ENCODE measurements at places on chromosomes 1 and 21.

- DNase-seq: no peak
These were observed 4.2 kb downstream of the PROK1 start for GRCh38 chr1:110455151-110455550.

DNA sequence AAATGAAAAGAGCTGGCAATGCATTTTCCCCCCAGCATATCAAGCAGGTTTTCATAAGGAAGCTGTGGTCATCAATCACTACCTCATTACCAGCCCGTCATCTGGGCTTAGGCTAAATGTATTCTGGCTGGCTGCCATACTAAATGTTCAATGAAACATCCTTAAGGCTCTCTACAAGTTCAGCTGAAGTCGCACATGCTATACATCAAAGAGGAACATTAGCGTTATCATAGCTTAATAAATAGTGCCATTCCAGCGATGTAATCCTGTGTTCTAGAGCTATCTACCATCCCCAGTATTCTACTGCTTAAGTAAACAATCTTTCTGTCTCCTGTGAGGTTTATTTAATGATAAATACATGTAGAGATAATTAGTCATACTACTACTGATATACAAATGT, 288.8 kb downstream of the DPYD start:
- DNase-seq: no peak

DNA sequence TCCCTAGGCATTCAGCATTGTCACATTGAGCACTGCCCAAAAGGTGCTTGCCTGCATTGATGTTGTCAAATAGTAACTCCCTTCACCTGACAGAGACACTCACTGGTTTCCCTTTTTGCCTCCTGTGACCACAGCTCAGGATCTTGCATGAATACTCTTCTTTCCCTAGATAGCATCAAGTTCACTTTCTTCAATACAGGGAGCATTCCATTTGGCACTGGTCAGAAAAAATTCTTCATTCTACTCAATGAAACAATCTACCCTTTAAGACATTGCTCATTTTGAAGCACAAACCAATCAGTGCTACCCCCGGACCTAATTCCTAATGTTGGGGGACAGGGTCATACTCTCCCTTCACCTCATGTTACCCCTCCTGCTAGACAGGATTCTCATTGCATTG, 319.0 kb upstream of the SNX7 start:
- no peak for DNase-seq

GRCh38 chr1:224737353-224737727, 121.2 kb downstream of the CNIH3 start:
- no peak for DNase-seq

DNA sequence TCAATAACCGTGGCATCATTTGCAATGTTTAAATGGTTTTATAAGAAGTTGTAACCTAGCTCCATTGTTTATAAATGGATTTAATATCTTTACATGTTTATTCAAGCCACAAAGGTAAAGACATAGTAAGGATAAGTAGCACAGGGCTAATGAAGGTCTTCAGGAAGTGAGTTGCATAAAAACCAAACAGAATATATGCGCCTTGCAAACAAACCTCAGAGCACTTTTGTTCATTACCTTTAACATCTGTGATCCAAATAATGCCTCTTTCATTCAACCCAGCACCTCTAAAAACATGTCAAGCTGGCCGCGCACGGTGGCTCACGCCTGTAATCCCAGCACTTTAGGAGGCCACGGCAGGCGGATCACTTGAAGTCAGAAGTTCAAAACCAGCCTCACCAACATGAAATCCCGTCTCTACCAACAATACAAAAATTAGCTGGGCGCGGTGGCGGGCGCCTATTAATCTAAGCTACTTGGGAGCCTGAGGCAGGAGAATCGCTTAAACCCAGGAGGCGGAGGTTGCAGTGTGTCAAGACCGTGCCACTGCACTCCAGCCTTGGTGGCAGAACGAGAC, 25.3 kb downstream of the BRINP3 start:
- DNase-seq: no peak

GRCh38 chr1:210687582-210688279, 359.0 kb downstream of the HHAT start:
- DNase-seq: no peak

DNA sequence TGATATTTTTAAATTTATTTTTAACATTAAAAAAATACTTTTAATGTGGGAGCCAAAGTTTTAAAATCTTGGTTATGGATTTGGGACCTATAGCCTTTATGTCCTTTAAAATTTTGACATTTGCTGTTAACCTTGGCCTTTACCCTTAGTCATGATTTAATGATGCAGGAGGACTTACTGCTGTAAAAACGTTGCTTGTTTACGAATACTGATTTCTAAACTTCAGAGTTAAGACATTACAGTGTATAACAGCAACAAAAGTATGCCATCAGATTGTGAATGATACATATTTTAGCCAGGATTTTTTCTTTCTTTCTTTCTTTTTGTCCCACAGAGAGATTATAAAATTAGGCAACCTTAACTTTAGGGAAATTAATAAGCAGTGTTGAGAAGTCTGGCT, 8.9 kb downstream of the RBM15 start:
- DNase-seq: no peak

- DNase-seq: no peak
These were observed 156.5 kb upstream of the KLHDC7A start for GRCh38 chr1:18324246-18324645.

GRCh38 chr1:55015123-55015522, 16.4 kb downstream of the BSND start:
- DNase-seq: no peak

DNA sequence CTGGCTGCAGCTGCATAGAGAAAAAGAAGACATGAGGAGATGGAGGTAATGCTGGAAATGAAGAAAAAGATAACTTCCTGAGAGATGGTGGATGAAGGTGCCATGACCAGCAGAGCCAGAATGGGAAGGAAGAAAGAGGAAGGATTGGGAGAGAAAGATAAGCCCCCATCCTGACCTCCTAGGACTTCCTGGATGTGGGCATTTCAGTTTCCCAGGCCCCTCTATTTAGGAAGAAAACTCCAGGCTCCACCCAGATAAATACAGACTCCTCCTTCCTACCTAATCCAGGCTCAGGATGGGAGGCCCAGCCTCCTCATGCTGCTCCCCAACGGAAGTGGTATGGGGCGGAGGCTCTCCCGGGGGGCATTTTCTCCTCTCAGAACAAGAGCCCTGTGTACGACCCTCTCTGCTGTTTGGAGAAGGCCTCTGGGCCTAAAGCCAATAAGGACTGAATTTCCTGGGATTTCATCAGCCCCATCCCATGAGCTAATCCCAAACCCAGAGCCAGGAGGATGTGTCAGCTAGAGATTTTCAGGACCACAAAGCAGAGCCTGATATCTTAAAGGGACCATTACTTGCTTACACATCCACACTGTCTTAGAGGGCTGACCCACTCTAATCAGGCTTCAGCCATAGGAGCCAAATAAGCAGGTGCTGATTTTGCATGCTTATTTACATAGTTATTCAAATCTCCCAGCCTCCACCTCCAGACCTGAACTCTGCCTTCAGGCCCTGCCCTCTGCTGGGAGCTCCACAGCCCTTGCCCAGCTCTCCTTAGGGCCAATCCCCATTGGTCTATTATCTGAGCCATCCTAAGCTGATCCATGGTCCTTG, 5.1 kb upstream of the ARHGEF2 start:
- no peak for DNase-seq

DNA sequence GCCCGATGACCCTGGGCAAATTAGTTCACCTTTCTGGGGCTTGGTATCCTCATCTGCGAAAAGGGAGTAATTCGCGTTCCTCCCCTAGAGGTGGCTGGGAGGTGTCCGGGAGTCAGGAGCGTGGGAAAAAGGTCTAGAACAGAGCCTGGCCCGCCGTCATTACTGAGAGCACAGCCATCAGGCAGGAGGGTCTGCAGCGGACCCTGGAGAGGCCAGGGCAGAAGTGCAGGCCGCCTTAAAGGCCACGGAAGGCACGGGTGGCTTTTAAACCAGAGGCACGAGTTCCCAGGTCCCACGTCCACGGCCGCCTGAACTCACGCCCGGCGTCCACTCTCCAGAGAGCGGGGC, 850 bp downstream of the PANK4 start:
- no peak for DNase-seq

DNA sequence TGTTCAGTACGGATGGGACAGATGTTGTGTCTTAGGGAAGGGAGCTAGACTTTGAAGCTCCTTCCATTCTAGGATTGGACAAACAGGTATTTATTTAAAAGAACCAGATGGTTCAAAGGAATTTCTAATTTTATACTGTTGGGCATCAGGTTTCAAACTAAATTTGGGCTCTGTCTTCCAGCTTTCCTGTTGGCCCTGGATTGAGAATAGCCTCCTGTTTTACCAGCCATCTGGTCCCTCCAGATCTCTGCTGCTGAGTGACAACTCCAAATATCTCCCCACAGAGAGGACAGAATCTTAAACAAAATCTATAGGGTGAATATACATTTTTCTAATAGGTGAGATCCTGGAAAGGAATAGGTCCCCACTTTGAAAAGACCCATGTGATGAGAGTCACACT, 52.5 kb upstream of the CNIH3 start:
- no peak for DNase-seq

GRCh38 chr1:207808322-207808705, 56.5 kb downstream of the CD46 start:
- DNase-seq: no peak

DNA sequence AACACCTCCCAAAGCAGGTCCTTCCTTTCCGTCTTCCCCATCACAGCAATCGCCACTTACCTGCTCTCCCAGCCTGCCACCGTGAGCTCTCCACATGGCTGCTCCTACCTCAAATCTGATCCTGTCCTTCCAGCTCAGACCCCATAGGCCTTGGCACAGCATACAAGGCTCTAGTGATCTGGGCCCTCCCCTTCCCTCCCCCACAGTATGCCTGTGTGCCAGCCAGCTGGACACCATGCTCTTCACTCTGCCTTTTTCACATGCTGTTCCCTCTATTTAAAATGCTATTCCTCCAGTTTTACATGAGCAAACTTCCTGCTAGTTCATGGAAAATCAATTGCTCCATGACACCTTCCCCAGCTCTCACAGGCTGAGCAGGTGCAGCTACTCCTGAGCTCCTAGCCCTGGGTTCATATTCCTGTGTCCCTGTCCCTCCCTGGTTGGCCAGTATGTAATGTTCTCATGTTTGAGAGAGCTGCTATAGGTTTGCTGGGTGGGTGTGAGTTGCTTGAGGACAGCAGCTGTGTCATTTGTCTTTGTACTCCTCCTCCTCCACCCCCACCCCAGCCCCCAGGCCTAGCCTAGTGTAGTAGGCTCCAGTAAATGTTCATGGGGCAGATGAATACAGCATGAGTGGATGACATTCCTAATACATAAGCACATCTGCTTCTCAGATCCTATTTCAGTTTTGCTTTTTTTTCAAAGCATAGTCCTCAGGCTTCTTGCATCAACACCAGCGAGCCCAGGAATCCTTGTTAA, 6.3 kb upstream of the TNNT2 start:
- DNase-seq: no peak

All from activated CD4-positive, CD25-positive, alpha-beta regulatory T cell treated with anti-CD3 and anti-CD28 coated beads, Interleukin-2, amount 50 U/mL, for 72 hours (primary cell).